NCI-H1048 (cell line): ENCODE measurements at places on chromosomes 6 and 20.

DNA sequence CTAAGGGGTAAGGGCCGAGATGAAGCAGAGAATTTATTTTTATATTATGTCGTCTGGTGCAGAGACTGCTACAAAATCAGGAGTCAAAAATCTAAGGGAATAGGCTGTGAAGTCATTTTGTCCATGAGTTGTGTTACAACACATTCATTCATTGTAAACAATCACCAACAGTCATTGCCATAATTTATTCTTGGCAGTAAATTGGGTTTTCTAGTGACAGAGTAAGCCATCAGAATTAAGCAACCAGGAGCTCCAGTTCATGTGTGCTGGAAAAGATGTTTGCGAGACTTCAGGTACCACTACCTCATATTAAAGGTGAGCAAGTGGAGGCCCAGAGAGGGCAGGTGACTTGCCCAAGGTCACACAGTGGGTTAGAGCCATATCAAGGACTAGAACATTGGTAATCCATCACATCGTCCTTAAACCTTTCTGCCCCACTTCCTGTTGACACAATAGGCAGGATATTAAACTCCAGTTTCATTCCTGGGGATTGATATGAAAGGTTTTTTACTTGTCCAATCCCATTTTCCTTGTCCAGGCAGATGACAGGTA is 46.0 kb downstream of the E2F3 start:
- no peak for DNase-seq

DNA sequence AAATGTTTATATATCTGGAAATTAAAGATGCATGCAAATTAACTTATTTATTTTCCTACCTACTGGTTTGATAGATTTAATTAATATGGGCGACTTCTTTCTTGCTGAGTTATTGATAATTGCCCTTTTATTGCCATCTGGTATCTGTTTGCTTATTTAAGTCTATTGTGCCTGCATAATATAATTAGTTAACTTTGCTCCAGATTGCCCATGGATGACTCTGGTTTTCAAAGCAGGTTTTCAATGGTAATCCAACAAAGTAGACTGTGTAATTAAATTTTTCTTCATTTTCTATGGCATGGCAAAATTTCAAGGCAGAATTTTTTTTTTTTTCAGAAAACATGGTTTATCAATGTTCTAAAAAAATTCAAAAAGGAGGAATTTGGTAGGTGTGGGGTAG is 1092.0 kb downstream of the GRIK2 start:
- DNase-seq, result no peak

GRCh38 chr6:131819572-131820124 is 11.8 kb downstream of the ENPP1 start:
- DNase-seq, result no peak

GRCh38 chr6:43060034-43060754 is 763 bp downstream of the KLC4 start:
- DNase-seq, result no peak

GRCh38 chr6:167349631-167350274 is 24.9 kb downstream of the TTLL2 start:
- DNase-seq, result no peak

GRCh38 chr6:11964729-11965335 is 47.3 kb upstream of the HIVEP1 start:
- no peak for DNase-seq

DNA sequence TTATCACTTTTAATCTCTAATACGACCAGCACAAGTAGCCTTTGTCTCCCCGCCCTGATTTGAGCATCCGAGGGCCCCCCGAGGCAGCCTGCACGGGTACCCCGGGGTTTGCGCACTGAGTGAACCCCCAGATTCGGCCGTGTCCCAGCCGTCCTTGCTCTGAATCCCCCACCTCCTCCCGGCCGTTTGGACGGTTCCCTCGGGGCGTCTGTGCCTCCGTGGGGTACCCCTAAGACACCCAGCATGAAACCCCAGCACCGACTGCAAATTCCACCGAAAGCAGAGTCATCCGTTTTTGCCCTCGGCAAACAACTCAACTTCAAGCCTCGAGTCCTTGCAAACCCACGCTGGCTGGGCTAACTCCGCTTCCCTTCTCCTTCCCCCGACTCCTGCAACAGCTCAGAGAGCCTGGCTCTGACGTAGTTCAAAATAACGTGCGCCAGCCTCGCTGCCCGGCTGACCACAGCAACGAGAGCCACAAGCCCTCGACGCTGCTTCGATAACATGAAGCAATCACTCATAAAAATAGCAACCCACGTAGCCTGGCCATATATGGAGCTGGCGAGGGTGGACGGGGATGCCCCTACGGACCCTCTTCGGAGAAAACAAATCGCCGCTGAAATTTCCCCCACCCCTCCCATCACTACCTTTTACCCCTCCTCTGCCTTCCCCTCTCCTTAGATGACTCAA is 764 bp upstream of the SNAP25 start:
- no peak for DNase-seq

DNA sequence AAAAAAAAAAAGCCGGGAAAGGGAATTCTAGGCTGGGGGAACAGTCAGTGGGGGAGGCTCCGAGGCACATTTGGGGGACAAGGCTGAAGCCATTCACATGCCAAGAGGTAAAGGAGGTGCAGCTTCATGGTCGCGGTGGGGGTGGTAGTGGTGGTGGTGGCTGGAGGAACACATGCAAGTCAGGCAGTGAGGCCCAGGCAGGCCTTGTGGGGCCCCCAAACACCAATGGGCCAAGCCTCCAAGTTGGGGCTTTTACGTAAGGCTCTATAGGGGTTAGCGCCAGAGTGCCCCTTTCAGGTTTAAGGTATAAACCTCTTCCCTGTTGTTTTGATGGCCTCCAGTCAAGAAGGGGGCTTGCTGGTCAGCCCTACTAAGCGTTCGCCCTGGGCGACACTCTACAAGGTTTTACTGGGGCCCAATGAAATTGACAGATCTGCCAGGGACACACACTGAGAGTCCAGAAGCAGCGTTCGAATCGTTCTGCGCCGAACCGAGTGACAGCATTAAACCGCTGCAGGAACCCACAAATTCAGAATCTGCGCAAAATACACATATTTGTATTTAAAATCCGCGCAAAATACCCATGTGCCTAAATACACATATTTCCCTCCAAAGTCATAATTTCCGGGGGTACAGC is 818 bp upstream of the AP5S1 start:
- no peak for DNase-seq
